ENCODE measurements at places on chromosomes 7 and 10.

GRCh38 chr10:46229144-46229563 is 57.6 kb upstream of the ANTXRL start:
- DNase-seq: no peak

DNA sequence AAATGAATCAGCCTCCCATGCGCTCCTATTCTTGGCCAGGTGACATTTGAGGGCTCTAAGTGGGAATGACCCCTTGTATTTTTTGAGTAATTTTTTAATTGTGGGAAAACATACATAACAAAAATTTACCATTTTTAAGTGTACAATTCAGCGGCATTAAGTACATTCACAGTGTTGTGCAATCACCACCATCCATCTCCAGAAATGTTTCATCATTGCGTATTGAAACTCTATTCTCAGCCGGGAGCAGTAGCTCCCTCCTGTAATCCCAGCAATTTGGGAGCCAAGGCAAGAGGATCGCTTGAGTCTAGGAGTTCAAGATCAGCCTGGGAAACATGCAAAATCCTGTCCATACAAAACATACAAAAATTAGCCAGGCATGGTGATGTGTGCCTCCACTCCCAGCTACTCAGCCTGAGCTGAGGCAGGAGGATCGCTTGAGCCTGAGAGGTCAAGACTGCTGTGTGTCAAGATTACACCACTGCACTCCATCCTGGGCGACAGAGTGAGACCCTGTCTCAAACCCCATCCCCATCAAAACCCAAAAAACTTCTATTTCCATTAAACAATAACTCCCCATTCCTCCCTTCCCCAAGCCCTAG is 2.5 kb downstream of the ANTXRL start:
- no peak for DNase-seq

- DNase-seq: no peak
These were observed 113.4 kb downstream of the ST7 start for GRCh38 chr7:117066668-117067067.

- no peak for DNase-seq
These were observed 107.1 kb downstream of the ABLIM1 start for GRCh38 chr10:114550756-114551635.

DNA sequence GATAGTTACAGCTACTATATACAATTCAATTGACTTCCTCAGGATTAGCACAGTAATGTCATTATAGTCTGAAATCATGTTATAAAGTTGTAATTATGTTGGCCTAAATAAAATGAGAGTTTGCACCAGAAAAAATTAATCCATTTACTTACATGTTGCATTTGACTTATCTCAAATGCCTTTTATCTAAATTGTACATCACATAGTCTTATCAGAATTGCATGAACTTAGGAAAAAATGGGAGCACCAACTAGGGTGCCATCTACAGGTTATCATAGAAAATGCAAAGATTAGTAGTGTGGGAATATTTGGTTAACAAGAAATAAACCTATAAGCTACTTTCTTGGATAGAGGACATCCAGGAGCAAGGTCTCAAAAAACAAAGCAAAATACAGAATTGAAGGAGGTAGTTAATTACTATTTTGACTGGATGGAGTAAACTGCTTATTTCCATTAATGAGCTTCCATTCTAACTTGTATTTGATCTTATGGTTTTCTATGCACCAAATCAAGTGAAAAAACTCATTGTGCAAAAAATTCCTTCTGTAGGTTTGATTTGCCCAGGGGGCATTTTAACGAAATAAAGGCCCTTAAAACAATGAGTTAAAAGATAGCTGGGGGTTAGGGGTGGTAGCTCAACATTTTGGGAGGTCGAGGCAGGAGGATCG is 60.0 kb upstream of the ORC5 start:
- DNase-seq: no peak

DNA sequence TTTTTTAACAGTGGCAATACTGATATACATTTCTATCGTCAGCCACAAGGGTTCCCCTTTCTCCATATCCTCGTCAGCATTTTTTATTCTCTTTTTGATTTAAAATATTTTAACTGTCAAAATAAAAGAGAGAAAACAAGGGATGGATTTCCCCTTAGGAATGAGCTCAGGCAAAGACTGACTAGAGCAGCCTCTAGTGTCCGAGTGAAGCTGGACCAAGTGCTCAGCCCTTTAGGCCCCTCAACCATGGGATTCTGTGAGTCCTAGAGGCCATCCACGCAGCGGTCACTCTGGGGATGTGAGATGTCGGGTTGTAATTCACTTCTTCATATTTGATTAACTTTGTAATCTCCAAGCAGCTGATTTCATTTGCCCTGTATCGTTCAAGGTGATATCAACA is 137.4 kb upstream of the RNF32 start:
- no peak for DNase-seq

- DNase-seq: no peak
These were observed 17.3 kb downstream of the DIP2C start for GRCh38 chr10:672203-672602.
